ENCODE measurements at places on chromosomes 2 and 18.

DNA sequence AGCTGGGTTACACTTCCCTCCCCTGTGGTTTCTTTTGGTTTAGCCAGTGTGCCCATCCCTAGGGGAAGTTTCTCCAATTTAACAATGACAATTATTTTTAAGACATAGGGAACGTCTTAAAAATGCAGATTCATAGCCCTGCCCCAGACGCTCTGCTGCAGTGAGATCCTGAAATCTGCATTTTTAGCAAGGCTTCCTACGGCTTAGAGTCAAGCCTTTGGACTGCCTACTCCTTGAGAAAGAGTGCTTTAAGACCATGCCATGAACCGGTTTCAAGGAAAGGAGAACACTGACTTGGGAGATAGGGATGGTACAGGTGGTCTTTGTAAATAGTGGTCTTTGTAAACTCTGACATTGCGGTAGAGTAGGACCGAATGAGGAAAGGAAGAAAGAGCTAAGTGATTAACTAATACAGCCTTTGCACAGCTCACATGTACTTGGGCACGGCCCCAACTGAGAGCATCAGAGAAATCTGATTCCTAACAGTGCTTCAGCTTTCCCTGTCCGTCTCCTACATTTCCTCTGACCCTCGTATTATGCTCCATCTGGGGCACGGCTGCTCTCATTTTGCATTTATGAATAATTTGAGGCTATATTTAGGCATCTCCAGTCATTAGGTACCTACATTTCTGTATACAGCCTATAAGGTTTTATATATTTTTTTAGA is 217.6 kb upstream of the TANK start:
- DNase-seq: no peak

- no peak for DNase-seq
Measured at GRCh38 chr2:240229603-240230235, 89.3 kb upstream of the OTOS start.

DNA sequence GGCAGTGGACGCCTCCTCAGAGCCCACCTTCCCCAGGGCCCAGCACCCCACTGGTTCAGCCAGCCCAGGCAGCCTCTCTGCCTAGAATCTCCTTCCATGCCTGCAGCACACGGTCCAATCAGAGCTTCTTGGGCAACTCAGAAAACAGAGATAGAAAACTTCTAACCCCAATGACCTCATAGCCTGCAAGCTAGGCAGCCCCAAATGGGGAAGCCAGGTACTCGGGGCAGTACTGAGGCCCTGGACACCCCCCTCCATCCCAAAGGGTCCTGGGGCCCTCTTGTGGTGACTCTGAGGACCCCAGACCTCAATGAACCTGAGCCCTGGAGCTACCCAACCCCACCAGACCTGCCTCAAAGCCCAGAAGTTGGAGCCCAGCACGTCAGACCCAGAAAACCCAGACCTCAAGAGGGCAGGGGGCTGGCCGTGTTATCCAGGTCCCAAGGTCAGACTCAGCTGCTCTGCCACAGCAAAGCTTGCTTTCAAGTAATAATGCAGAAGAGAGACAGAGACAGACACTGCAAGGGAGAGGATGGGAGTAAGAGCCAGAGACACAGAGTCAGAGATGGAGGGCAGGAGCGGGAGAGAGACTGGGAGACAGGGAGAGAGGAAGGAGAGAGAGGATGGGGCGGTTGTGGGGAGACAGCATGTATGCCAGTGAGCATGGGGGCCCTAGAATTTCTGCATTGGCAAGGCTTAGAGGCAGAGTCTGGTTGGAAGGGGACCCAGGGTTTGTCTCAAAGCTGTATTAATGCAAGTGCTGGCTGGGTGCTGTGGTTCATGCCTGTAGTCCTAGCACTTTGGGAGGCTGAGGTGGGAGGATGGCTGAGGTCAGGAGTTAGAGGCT is 28.2 kb downstream of the SERTAD2 start:
- DNase-seq: no peak

DNA sequence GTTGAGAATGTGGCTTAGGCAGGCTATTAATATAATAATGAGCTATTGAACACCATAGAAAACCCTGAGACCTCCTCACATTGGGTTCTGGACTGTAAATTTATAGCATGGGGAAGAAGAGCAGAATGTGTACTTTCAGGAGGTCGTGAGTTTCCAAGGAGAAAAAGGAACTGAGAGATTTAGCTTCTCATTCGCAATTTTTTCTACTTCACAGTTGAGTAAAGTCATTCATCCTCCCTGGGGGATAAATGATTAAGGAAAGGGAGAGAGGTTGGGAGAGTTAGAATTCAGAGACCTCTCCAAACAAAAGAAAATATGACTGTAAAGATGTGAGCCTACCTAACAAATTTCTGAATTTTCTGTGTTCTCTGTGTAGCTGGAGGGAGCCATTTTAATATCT is 205.8 kb upstream of the CYRIA start:
- DNase-seq: no peak

GRCh38 chr2:208492069-208492468 is 85.5 kb downstream of the PTH2R start:
- DNase-seq: no peak

- DNase-seq: no peak
Measured at GRCh38 chr18:616380-616995, 19.7 kb downstream of the CLUL1 start.

DNA sequence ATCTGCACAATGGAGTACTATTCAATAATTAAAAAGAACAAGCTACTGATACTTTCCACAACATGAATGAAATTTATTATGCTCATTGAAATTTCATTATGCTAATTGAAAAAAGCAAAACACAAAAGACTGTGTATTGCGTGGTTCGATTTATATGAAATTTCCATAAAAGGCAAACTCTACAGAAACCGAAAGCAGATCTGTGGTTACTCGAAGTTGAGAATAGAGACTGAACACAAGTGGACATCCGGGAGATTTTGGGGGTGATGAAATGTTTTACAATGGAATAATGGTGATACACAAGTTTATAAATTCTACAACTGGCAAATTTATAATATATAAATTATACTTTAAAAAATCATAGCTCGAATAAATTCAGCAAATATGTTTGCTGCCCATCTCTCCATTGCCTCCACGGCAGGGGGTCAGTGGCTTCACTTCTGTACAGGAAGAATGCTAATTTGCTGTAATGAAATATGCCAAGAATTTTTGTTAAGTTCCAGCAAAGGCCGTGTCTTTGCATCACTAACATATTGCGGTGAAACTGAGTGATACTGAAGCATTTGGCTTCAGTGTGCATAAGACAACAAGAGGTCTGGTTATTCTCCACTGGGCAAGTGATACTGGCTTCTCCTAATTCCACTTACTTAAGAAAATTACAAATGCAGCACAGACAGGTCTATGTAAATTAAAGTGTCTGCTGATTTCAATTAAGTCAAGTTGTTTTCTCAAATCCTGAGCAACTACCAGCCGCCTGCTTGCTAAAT is 96.7 kb downstream of the TMEM163 start:
- DNase-seq: no peak

DNA sequence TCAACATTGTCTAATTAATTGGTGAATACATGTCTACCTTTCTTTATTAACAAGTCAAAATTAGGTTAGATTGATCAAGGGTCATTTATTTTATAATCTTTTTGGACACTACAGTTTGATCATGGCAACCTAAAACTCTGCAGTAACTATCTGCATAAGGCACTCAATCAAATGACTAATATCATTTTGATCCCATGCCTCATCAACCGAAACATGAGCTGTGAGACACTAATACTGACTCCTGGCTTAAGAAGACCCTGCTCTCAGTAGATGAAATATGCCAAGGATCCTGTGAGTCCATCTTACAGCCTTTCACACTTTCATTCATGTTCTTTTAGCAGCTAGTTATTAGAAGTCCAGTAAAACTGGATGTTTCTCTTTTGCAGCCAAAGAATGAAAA is 169.4 kb upstream of the CAVIN2 start:
- no peak for DNase-seq

- DNase-seq: no peak
Measured at GRCh38 chr2:121768143-121768755, 12.8 kb downstream of the TSN start.

DNA sequence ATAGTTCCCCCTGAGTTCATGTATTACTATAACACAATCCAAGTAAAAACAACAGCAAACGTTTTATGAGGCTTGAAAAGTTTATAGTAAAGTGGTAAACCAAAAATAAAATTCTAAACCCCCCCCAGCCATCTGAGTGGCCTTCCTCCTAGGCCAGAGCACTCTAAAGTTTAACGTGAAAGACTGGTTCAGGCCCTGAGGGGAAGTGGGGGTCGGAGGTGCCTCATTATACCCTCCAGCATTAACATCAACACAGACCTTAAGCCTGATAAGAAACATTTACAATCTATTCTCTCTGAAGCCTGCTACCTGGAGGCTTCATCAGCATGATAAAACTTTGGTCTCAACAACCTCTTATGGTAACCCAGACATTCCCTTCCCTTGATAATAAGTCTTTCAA is 29.0 kb upstream of the CNGA3 start:
- no peak for DNase-seq

GRCh38 chr2:180478883-180479282 is 471.8 kb upstream of the CWC22 start:
- DNase-seq: no peak

DNA sequence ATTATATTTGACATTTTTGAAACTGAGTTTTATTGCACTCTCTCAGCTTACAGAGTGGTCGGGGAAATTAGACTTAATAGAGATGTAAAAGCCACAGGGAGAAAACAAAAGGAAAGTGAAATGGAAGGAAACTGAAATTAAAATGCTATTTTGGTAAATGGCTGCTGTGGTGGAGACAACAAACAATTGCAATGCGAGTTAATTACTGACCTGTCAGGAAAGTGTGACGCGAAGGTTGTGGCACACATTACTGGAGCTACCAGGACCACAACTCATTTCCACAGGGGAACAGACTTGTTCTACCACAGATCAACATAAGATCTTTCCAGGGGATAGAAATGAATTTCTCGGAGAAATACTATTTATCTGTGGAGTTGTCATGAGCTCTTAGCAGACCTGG is 19.5 kb downstream of the ARHGAP15 start:
- no peak for DNase-seq

DNA sequence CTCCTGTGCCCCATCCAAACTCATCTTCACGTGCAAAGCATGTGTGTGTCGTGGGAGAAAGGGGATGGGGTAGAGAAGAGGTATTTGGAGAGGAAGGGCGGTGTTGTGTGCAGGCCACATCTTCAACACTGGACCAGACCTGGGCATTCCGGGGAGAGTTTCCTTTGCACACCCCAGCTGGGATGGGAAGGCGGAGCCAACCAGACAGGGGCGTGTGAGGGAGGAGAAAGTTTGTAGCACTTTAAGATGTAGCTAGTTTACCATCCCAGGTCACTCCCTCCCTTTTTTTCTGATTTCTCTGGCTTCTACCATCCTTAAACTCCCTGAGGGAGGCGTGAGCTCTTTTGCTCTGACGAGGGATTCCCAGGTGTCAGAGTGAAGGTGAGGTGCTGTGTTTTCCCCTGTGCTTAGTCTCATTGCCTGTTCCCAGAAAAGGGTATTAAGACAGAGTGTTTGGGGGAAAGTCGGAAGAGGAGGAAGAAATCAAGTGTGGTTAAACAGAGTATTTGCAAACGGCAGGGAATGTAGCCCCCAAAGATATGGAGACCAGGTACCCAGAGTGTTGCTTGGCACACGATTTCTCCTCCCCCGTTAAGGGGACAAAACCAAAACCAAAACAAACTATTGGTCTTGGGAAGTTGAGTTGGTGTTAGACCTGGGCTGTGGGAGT is 1.6 kb downstream of the SETBP1 start:
- DNase-seq: no peak

GRCh38 chr18:63879709-63880108 is 7.8 kb upstream of the SERPINB2 start:
- no peak for DNase-seq

DNA sequence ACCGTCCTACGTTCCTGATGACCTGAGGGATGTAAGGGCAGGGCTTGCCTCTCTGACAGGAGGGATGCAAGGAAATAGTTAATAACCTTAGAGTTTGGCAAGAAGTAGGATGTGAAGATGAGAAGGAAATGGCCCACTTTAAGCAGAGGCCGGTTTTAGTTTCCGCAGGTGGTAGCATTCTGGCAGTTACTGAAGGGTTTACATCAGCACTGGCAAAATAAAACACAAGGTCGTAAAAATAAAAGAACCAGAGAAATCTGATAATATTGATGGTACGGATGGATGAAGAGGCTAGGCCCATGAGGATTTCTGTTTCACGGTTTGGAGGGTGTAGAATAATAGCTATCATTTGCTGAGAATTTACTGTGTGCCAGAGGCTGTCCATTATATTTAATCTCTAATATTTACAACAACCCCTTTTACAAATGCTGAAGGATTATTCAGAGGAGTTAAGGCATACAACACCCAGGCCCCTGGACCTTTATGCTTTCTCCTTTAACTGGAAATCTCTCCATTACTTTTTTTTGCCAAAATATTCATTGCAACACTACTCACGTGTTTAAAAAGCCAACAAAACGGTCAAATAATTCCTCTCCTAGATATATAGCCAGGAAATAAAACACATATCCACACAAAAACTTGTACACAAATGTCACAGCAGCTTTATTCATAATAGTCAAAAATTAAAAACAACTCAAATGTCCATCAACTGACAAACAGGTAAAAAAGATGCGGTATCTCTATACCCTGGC is 28.5 kb downstream of the DAPL1 start:
- no peak for DNase-seq

GRCh38 chr2:44936715-44937687 is 4.5 kb upstream of the SIX3 start:
- DNase-seq: no peak

DNA sequence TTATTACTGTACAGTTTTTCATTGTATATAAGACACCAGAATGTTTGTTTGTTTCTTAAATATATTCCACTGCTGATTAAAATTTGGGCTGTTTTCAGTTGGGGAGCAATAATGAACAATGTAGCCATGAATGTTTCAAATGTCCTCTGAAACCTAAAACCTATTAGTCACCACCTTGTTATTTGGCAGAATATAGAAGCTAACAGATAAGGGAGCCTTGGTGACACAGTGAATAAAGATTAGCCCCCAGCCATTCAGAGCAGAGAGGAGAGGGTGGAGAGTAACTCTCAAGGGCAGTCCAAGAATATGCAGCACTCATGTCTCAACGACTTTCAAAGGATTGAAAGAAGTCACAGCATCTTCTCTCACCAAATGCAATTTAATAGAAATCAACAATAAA is 43.1 kb upstream of the ATP8B1 start:
- no peak for DNase-seq

DNA sequence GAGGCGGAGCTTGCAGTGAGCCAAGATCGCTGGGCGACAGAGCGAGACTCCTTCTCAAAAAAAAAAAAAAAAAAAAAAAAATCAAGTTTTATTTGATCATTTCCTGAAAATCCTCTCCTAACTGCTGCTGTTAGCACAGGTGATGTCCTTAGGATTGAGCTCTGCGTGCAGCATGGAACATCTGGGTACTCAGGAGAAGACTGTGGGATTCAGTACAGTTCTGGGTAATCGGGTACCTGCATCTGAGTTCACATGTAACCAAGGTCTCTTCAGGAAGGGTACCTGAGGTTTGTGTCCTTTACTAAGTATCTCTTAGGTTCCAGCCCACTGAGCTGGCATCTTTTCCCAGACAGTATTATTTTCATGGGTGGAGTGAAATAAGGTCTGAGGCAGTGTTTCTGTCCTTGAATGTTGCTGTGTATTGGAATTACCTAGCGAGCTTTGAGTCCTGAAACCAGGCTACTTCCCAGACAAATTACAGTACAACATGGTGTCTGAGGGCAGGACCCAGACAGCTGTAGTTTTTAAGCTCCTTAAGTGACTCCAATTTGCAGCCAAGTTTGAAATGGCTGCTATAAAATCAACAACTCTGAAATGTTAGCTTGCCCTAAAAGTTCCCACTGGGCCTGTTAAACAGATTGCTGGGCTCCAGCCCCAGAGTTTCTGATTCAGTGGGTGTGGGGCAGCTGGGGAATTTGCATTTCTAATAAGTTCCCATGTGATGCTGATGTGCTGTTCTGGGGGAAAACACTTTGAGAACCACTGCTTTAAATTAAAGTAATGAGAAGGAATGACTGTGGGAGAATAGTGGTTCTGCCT is 120.5 kb downstream of the PMAIP1 start:
- no peak for DNase-seq
